ENCODE measurements at places on chromosomes 3 and 15.

GRCh38 chr3:58474348-58474911 lies 17.5 kb upstream of the KCTD6 start:
- DNase-seq = no peak

GRCh38 chr3:100880072-100880471 lies 113.1 kb downstream of the ABI3BP start:
- DNase-seq = no peak

DNA sequence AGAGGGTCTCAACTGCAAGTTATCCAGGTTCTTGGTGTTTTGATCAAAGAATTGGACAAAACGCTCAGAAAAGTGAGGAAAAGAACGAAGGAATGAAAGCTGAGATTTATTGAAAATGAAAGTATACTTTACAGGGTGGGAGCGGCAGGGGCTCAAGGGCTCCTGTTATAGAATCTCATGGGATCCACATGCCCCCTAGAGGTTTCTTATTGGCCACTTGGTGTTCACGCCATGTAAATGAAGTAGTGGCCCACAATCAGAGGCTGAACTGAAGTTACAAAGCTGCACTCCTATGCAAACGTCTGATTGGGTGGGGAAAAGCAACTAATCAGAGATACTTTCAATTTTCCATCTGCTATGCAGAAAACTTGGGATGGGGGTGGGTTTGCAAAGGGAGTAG lies 216.7 kb downstream of the PTPRG start:
- DNase-seq = no peak

GRCh38 chr15:72616491-72617210 lies 37.8 kb upstream of the GOLGA6B start:
- DNase-seq = no peak

GRCh38 chr3:30667280-30667651 lies 60.9 kb downstream of the TGFBR2 start:
- DNase-seq = peak; percentile 72

DNA sequence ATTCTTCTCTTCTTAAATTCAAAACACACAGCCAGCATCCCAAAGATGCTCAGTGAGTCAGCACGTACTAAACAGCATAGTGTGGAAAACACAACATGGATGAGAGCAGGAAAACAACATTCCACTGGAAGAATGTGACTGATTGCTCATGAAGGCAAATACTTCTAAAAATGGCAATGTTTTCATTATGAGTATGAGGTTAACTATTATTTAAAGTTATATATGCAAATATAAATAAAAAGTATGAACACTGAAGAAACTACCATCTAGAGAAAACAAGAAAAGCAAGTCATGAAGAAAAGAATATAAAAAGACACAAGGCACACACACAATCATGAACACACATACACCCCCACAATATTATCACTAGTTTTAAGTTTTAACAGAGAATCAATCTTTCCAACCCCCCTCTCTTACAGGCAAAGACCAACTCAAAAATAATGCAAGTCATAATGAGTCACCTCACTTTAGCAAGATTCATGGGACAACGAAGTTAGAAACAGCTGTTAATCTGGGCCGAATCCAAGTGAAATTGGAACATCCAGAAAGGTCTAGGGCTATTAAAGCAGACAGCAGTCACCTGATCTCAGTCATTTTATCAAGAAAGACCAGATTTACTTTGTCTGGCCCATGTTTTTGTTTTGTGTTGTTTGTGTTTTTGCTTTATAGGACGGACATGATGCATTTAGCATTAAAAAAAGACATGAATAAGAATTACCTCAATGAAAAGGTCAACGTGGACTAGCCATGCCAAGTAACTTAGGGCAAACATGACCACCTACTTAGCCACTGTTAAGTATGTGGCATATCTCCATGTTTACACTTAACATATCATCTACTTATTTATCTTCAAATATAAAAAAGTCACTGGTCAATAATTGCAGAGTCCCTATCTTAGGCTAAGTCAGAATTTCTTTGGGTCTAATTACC lies 18.1 kb downstream of the GBE1 start:
- no peak for DNase-seq

DNA sequence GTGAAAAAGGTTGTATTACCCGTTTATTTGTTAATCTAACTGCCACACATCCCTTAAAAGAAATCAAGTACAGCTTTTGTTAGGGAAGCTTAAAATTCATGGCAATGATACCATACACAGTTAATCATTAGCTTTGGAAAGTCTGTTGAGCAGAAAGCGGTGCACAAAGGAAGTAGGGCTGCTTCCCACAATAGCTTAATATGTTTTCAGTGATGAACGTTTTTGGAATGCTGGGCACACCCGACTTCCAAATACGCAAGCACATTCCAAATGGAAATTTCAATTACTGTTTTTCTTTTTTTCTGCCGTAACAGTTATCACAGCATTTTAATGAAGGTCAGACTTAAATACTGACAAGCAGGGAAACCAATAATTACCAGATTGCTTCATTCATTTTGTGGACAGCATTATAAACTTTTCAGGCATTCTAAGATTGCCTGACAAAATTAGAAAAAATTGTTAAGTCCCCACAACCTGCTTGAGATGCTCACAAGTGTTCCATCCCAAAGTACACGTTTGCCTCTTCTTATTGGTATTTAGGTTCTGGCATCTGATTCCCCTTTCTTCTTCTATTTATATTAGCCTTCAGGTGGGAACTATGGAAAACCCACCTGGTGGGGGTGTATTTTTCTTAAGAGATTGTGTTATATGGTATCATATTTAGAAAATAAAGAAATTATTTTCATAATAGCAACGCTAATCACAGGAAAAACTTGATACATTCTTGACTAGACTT lies 1.1 kb upstream of the ECT2 start:
- no peak for DNase-seq

- no peak for DNase-seq
These were observed 28.2 kb downstream of the CHD2 start for GRCh38 chr15:92928225-92928750.

GRCh38 chr3:59549962-59550361 lies 500.1 kb upstream of the CFAP20DC start:
- no peak for DNase-seq
